ENCODE measurements at places on chromosomes 12 and 14. TPM values are rescaled to one million over a fixed set of nuclear protein-coding genes. Genes with fewer than 3 reads are reported as not detected.

Gene APOLD1
- 13.3 TPM for polyA plus RNA-seq

Gene CRACR2A
- 2.2 TPM for polyA plus RNA-seq

Gene ISCA2
- 43.0 TPM for polyA plus RNA-seq

Gene RD3L
- polyA plus RNA-seq: not detected

Gene RNASE3
- polyA plus RNA-seq: 1.5 TPM

Gene TMEM179
- 0.82 TPM for polyA plus RNA-seq

Gene SRGAP1
- polyA plus RNA-seq: 23.2 TPM

Gene BCL2L14
- 0.40 TPM for polyA plus RNA-seq

Gene TMPRSS12
- polyA plus RNA-seq: 0.12 TPM

Gene GTF2H3
- 34.9 TPM for polyA plus RNA-seq

Gene CD69
- polyA plus RNA-seq: 1.3 TPM

Gene EMC9
- 20.2 TPM for polyA plus RNA-seq

Gene SAMD15
- polyA plus RNA-seq: 9.0 TPM

Gene HPD
- 5.0 TPM for polyA plus RNA-seq

Gene ENTPD5
- polyA plus RNA-seq: 59.1 TPM

Gene MLF2
- polyA plus RNA-seq: 210 TPM

Gene GALNT9
- polyA plus RNA-seq: 9.6 TPM

Gene GLI1
- 16.4 TPM for polyA plus RNA-seq

DNA sequence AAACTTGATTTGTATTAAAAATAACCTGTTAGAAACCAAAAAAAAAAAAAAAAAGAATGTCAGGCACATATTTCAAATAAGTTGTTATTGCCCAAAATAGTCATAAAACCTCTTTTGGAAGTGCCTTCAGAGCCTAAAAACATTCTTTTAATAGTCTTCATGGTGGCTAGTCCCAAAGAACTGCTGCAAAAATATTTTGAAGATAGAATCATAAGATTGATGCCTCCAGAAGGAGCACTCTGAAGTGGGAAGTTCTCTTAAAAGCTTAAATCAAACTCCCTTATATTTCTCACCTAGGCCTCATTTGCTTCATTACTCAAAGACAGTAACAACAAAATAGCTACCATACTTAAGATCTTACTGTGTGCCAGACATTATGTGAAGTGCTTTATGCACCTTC lies 27.2 kb upstream of the NT5DC3 start:
- DNase-seq: no peak

DNA sequence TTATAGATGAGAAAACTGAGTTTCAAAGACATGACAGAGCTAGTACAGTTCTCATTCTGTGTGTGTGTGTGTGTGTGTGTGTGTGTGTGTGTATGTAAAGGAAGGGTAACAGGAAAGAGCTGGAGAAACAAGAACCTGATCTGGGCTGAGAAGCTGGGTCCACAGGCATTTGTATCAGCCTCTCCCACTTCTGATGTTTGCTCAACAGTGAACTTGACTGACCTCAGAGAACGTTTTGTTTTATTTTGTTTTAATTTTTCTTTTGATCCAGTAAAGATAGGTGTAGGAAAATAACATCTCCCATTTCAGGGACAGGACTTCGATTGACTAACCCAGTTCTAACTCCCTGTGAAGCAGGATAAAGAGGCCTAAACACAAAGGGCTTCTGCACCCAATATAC lies 85.4 kb downstream of the STXBP6 start:
- DNase-seq: no peak

- DNase-seq: no peak
Measured at GRCh38 chr12:69655616-69656340, 43.3 kb downstream of the BEST3 start.

- DNase-seq: no peak
Measured at GRCh38 chr14:54348001-54348611, 48.7 kb upstream of the CDKN3 start.

- no peak for DNase-seq
Measured at GRCh38 chr12:120066341-120066740, 50.2 kb downstream of the RAB35 start.

DNA sequence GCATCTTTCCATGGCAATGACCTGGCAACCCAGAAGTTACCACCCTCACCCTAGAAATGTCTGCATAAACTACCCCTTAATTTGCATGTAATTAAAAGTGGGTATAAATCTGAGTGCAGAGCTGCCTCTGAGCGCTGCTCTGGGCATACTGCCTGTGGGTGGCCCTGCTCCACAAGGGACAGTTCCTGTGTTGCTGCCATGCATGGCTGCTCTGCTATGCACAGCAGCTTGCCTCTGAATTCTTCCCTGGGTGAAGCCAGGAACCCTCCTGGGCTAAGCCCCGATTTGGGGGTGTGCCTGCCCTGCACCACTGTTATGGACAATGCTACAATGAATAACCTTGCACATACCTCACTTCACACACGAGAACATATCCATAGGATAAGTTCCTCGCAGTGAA lies 35.7 kb upstream of the GPR132 start:
- DNase-seq: no peak

- DNase-seq: no peak
Measured at GRCh38 chr12:12445165-12445881, 88.4 kb downstream of the BORCS5 start.

GRCh38 chr12:54723379-54724256 lies 75.5 kb upstream of the DCD start:
- no peak for DNase-seq

GRCh38 chr12:96136161-96136560 lies 58.0 kb upstream of the ELK3 start:
- no peak for DNase-seq

- DNase-seq: no peak
Measured at GRCh38 chr14:53022593-53022992, 71.7 kb upstream of the FERMT2 start.

- no peak for DNase-seq
Measured at GRCh38 chr14:64202716-64203115, 91.5 kb downstream of the ESR2 start.

GRCh38 chr12:85835426-85836196 lies 598 bp downstream of the RASSF9 start:
- no peak for DNase-seq

- no peak for DNase-seq
Measured at GRCh38 chr14:49189375-49189774, 396.8 kb downstream of the RPS29 start.

GRCh38 chr14:102952276-102952675 lies 29.8 kb downstream of the AMN start:
- no peak for DNase-seq

GRCh38 chr12:109147954-109148353 lies 31.6 kb downstream of the ACACB start:
- DNase-seq: no peak

DNA sequence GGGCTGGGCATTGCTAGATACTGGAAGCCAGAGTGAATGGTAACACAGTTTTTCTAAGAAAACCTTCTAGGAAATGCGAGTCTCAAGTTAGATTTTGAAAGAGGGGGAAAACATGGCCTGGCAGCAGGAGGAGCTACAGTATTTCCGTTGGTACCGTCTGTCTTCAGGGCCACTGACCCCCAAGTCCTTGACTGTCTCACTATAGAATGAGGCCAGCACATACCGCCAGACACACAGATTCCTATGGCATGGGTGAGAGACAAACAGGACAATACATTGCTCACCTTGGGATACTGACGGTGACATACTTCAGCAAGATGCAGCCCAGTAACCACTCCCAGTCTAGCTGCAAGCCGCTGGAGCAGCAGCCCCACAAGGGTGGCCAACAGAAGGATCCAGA lies 21.7 kb downstream of the SLC11A2 start:
- DNase-seq: no peak

DNA sequence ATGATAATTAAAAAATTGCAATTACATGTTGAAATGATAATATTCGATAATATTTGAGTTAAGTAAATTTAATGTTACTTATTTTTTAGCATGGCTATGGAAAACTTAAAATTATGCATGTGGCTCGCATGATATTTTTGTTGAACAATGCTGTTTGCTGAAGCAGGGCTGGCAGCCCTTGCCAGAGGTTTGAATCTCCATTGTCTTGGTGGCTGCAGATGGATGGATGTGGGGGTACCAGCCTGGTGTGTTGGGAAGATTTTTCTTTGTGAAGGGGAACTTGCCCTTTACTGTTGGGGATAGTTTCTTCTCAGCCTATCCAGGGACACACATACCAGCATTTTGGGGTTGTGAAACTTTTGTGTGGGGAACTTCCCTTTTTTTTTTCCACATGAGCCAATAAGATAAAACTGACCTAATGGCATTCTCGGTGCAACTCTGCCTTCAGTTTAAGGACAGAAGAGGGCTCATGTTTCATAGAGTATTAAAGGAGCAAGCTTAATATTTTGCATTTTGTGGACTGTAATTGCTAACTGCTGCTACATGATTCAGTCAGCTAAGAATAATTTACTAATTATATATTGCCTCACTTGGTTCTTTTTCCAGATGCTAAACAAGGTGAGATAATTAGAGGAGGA lies 8.8 kb downstream of the RASSF3 start:
- DNase-seq: no peak

- DNase-seq: no peak
Measured at GRCh38 chr12:50597200-50598195, 92.7 kb downstream of the DIP2B start.

DNA sequence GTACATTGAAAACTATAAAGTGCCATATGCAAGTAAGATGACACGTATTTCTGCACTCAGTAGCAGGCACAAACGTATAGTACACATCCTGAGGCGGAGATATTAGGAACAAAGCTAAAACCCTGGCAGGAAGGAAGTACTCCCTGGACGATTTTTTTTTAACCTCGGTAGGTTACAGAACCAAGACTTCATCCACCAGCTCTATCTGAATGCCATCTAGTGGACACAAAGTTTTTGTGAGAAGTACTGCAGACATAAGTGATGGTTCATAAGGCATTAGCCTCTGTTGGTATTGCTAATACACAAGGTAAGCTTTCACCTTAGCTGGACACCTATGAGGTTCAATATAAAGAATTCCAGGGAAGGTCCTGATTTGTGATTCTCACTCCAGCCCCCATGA lies 83.0 kb upstream of the CCDC196 start:
- no peak for DNase-seq

- DNase-seq: no peak
Measured at GRCh38 chr14:102699416-102700110, 77.7 kb upstream of the TRAF3 start.

DNA sequence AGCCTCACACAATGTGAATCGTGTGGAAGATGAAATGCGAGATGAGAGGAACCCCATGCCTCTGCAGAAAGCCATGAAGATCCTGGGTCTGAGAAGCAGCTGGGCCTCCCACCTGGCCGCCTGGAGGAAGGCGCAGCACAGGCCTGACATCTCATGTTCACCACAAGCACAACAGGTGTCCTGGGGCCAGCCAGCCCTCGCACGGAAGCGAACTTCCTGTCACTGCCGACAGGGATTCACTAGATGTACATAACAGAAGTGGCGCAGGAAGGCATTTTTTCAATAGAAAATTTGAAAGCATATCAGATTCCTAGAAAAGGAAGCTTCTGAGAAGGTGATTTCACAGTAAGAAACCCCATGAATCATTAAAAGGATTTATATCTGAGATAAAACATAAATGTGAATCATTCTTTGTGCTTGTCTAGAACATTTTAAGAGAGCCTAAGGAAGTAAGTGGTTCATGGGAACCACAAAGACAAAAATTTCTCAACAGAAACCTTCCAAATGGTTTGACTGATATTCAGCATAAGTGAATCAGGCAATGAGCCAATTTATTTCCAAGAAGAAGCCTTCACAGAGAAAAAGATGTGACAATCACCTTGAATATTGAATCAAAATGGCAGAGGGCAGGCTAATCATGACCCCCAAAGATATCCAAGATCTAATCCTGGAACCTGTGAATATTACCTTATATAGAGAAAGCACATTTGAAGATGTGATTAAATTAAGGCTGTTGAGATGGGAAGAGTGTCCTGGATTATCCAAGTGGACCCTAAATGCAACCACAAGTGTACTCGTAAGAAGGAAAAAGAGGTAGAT lies 311.9 kb downstream of the DUSP6 start:
- no peak for DNase-seq

- DNase-seq: no peak
Measured at GRCh38 chr12:47085815-47086252, 6.1 kb upstream of the AMIGO2 start.

- DNase-seq: no peak
Measured at GRCh38 chr12:58248599-58248998, 307.2 kb downstream of the ATP23 start.

GRCh38 chr14:32650665-32651064 lies 288.0 kb upstream of the NPAS3 start:
- DNase-seq: no peak

- no peak for DNase-seq
Measured at GRCh38 chr12:10400829-10401228, 8.7 kb downstream of the KLRC4 start.

- DNase-seq: no peak
Measured at GRCh38 chr12:69258655-69259054, 19.3 kb downstream of the CPSF6 start.

GRCh38 chr14:102711946-102712345 lies 65.3 kb upstream of the TRAF3 start:
- no peak for DNase-seq

DNA sequence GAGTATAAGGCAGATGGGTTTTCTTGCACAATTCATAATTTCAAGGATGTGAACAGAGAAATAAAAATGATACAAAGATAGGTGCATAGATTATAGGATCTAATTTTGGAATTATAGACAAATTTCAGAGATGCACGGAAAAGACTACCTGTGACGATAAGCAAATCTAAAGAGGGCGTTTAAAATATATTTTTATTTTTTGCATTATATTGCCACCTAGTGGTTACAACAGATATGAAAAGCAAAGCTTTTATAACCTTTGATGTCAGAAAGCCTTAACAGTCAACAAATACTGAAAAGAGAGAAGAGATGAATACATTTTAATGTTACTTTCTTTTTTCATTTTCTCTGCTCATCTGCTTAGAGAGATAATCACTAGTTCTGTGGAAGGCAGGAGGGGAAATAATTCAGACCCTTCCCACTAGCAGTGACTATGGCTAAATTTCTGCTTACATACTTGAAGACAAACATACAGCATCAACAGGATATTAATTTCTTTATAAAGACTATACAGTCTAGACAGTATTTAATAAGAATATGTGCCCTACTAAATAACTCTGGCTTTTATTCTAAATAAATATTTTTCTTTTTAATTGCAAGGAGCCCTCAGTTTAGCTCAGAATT lies 46.3 kb downstream of the NTS start:
- DNase-seq: no peak

- no peak for DNase-seq
Measured at GRCh38 chr12:23083267-23083666, 458.3 kb downstream of the ETNK1 start.

- no peak for DNase-seq
Measured at GRCh38 chr14:95497561-95498011, 18.9 kb downstream of the SYNE3 start.

DNA sequence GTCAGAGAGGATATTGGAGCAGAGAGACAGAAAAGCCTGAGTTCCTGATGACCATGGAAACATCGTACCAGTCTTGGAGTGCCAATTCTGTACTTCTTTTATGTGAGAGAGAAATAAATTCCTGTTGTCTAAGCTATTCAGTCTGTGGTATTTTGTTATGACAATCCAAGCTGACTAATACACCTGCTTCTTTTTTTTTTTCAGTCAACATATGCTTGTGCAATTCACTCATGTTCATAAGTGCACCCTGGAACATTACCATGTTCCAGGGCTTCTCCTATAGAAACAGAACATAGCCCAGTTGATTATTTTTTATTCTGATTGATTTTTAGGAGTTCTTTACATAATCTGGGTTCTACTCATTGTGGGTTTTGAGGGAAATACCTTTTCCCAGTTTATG lies 1.7 kb upstream of the CHPT1 start:
- DNase-seq: no peak

GRCh38 chr12:5038781-5039311 lies 4.8 kb upstream of the KCNA5 start:
- no peak for DNase-seq

Data from renal cortex interstitium (tissue), 15 donors.